Gastrocnemius medialis (tissue), 4 donors: ENCODE measurements at places on chromosomes 3 and 15. TPM values are rescaled to one million over a fixed set of nuclear protein-coding genes. Genes with fewer than 3 reads are reported as not detected.
A peak's percentile ranks its signal among the peaks of the same experiment; 100 is the strongest.

DNA sequence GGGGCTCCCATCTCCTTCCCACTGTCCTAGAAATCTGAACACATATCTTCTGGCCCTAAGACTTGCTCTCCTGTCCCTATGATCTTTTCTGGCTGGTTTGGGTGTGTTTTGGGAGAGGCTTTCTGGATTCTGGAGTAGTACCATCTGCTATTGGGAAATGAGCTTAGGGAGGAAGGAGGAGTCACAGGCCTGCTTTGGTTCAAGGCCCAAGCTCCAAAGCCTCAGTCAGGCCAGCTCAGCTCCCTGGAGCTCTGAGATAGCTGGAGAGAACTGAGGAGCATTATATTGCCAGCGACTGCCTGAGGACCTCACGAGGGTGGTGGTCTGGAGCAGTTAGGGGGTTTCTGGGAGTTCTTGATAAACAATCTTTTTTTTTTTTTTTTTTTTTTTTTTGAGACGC is 18.7 kb downstream of the RASGRF1 start:
- DNase-seq, result no peak

DNA sequence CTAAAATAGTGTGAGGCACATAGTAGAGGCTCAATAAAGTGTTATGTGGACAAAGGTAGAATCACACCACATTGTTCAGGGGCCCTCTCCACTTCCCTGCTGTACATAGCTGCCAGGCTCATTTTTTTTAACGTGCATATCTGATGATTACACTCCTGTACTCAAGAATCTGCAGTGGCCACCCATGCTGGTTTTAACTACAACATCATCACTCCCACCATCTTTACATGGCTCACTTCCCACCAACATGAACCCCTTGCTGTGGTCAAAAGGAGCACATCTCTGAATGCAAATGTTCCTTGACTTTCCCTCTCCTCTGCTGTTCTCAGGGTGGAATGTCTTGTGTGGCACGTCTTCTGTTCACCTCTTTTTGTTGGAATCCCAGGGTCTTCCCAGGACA is 76.7 kb downstream of the FEM1B start:
- no peak for DNase-seq

Gene IL20RB
- 0.52 TPM for total RNA-seq

Gene CCDC174
- total RNA-seq, result 11.1 TPM

DNA sequence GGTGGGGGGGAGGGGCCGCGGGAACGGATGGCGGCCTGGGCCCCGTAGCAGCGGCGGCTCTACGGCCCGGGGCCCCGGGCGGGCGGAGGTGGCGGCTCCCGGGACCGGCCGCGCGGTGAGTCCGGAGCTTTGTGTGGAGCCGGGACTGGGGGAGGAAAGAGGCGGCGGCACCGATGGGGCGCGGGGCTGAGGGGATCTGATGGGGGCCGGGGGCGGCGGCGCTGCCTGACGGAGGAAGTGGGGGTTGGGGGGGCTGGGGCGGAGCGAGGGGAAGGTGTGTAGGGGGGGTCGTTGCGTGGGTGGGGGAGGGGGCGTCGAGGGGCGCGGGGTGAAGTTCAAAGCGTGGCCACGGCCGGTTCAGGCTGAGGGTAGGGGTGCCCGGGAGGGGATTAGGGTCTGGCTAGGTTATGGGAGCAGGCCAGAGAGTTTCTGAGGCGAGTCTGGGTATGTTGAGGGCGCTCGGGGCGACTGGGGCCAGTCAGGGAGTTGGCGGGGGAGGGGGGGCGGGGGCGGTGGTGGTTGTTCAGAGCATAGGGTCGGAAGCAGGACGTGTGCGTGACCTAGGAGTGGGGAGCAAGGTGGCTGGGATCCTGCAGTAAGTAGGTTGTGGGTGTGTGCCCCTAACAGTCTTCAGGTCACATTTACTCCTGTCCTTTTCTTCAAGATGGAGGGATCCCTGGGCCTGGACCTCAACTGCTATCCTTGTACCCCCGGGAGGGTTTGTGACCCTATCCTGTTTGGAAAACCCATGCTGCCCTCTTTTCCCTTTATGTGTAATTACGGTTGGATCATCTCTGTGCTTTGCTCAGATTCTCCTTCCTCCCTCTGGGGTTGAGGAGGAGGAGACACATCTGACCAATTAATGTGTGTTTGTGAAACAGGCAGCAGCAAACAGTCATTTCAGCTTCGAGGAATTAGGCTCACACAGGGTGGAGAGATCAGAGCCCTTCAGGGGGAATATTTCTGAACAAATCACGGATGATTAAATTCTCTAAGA is 644 bp downstream of the ZNF609 start:
- DNase-seq, result peak; percentile 21
